ENCODE measurements at places on chromosomes 1 and 21.
A peak's percentile ranks its signal among the peaks of the same experiment; 100 is the strongest.

- DNase-seq, result no peak
These were observed 206.8 kb upstream of the ESRRG start for GRCh38 chr1:216929870-216930582.

- no peak for DNase-seq
These were observed 172.9 kb upstream of the ESRRG start for GRCh38 chr1:216896146-216896545.

DNA sequence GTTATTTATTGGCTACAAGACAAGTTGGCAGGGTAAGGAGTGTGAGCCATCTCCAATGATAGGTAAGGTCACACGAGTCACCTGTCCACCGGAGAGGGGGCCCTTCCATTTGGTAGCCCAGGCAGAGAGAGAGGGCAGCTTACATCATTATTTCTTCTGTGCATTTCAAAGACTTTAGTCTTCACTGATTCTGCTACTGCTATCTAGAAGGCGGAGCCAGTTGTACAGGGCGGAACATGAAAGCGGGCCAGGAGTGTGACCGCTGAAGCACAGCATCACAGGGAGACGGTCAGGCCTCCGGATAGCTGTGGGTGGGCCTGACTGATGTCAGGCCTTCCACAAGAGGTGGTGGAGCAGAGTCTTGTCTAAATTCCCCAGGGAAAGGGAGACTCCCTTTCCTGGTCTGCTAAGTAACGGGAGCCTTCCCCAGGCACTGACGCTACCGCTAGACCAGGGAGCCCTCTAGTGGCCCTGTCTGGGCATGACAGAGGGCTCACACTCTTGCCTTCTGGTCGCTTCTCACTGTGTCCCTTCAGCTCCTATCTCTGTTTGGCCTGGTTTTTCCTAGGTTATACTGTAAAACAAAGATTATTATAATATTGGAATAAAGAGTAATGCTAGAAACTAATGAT lies 36.7 kb downstream of the ZNF695 start:
- DNase-seq, result no peak

GRCh38 chr1:109935451-109935900 lies 24.8 kb downstream of the CSF1 start:
- no peak for DNase-seq

- no peak for DNase-seq
These were observed 128.2 kb downstream of the ATG4C start for GRCh38 chr1:62912028-62912638.

GRCh38 chr1:45012639-45013278 lies 705 bp downstream of the UROD start:
- DNase-seq, result peak; percentile 32

All from NCI-H510A treated with DMSO at 0.1 percent for 48 hours (cell line).